ENCODE measurements at places on chromosomes 4 and X.

DNA sequence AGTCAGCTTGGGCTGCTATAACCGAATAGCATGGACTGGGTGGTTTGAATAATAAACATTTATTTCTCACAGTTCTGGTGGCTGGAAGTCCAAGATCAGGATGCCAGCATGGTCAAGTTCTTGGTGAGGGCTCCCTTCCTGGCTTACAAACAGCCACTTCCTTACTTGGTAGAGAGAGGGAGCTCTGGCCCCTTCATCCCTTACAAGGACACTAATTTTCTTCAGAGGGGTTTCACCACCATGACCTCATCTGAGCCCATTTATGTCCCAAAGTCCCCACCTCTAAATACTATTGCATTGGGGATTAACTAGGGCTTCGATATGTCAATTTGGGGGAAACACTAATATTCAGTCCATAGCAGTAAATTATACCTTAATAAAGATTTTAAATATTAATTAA is 61.8 kb downstream of the CLNK start:
- no peak for DNase-seq

DNA sequence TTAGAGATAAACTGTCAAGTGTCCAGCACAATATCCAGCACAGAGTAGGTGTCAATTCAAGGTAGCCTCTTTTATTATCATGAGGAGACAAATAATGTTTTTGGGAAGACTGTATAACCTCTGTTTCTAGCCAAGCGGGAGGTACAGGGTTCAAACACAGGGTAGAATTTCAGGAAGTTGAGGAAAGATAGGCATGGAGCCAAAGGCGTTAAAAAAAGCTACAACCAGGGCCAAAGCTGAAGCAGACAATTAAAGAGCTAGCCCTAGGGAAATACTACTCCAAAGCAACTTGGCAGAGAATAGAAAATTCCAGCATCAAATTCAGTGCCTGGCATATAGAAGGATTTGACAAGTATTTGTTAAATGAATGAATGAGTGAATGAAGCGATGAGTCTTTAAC is 40.0 kb upstream of the CASK start:
- no peak for DNase-seq

- DNase-seq = no peak
These were observed 22.2 kb downstream of the JADE1 start for GRCh38 chr4:128831531-128832242.

DNA sequence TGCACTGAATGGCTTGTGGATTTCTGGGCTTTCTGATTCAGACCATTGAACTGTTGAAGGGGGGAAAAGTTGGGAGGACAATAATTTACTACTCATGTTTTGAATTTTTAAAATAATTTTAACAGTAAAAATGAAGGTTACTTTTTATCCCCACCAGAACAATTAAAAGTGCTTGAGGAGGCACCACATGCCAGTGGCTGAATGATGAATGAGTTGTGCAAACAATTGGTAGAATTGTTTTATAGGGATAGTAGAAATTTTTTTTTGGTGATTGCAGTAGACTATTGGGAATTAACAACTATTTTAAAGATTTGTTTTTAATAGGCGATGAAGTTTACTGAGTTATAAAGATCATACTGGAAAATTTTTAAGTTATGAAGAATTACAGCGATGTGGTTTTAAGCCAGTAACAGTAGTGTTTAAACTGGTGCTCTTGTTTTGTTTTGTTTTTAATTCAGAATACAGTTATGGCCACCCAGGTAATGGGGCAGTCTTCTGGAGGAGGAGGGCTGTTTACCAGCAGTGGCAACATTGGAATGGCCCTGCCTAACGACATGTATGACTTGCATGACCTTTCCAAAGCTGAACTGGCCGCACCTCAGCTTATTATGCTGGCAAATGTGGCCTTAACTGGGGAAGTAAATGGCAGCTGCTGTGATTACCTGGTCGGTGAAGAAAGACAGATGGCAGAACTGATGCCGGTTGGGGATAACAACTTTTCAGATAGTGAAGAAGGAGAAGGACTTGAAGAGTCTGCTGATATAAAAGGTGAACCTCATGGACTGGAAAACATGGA is 2.7 kb downstream of the REST start:
- DNase-seq = no peak

GRCh38 chr4:77834403-77834802 is 15.2 kb upstream of the CNOT6L start:
- DNase-seq = no peak

DNA sequence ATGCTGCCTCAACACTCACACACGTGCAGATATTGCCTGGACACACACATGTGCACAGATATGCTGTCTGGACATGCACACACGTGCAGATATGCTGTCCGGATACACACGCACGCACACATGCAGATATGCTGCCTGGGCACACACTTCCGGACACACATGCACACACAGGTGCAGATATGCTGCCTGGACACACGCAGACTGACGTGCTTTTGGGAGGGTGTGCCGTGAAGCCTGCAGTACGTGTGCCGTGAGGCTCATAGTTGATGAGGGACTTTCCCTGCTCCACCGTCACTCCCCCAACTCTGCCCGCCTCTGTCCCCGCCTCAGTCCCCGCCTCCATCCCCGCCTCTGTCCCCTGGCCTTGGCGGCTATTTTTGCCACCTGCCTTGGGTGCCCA is 14.7 kb downstream of the FGFRL1 start:
- no peak for DNase-seq

DNA sequence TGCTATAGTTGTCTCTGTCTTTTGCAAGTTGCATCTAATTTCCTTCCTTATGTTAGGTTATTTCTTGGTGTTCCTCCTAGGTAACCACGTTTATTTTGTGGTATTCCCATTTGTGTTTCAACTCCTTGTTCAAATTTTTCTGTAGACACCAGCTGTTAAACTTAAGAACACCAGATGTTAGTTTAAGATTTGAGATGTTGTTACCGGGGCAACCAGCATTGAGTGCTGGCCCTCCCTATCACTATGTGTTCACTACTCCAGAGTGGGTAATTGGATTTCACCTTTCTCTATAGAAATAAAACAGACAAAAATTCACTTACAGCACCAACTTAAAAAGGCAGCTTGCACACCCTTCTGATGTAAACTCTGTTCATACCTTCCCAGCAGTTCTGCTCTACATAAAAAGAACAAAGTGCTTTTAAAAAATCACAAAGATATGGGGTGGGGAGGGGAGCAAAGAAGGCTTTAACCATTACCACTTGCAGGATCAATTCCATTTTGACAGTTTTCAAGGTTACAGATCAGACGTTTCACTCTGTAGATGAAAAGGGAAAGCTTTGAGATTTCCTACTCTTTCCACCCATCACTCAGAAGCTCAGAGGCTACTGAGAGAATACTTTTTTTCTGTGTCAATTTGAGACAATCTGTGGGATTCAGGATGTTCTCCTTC is 82.9 kb downstream of the DKK2 start:
- DNase-seq = no peak

DNA sequence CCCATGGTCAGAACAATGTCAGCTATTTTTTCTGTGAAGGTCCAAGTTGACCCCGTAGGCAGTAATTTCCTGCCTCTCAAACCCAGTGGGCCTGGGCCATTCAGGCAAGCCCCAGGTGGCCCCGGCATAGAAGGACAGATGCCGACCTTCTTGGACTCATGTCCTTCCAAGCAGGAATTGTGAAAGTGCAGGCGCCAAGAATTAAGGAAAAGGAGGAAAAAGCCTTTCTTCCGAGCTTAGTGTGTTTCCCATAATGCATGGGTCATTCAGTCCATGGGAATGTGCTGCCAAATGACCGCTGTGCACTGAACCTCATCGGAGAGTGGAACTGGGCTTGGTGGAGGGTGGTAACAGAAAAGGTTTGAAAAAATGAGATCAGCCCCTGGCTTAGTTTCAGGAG is 196.5 kb upstream of the HS3ST1 start:
- no peak for DNase-seq

GRCh38 chr4:1738410-1738809 is 17.1 kb downstream of the TACC3 start:
- no peak for DNase-seq

- no peak for DNase-seq
These were observed 138.4 kb downstream of the CBR4 start for GRCh38 chr4:168871632-168872031.

DNA sequence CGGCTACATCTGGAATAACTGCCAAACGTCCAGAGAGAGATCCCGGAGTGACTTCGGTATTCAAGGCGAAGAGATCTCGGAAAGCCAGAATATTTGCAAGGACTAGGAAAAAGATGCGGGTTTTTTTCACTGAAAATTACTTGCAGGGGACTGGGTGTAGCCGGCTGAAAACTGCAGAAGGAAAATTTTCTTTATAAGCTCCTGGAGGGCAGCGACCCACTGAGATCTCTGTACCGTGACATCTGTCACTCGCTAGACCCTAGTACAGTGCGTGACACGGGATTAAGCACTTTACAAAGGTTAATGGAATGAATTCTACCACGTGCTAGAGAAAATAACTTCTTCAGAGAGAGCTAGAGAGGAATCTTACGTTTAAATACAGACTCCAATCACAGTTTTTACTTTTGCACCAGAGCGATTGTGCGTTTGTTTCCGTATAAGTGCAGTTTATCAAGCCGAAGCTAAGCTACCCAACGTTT is 1.1 kb upstream of the LCORL start:
- DNase-seq = no peak

- DNase-seq = no peak
These were observed 292.7 kb downstream of the GPAT3 start for GRCh38 chr4:83828601-83829000.

GRCh38 chr4:76036855-76037254 is 985 bp upstream of the CXCL11 start:
- no peak for DNase-seq

- DNase-seq = no peak
These were observed 49.9 kb downstream of the ADGRA3 start for GRCh38 chr4:22465996-22466395.

- no peak for DNase-seq
These were observed 19.6 kb upstream of the MSANTD1 start for GRCh38 chr4:3229328-3229727.

- DNase-seq = no peak
These were observed 25.5 kb downstream of the INTS12 start for GRCh38 chr4:105683038-105683437.

DNA sequence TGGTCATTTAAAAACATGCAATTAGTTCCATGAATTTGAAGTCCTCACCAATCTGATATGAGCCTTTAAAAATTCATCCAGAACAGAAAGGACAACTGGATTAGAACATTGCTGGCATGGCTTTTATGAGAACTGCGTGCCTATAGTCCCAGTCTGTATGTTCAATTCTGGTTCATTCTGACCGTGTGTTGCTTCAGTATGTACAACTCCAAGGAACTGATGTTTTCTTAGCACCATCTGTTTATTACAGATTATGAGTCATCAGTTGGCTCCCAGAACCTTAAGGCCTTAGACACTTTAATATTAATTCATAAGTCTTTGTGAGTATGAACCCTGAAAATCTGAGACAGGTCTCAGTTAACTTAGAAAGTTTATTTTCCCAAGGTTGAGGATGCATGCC is 115.0 kb downstream of the CEP44 start:
- no peak for DNase-seq

- DNase-seq = no peak
These were observed 42.2 kb downstream of the CASK start for GRCh38 chrX:41881166-41881565.

GRCh38 chr4:41038304-41038703 is 176.0 kb downstream of the APBB2 start:
- no peak for DNase-seq

DNA sequence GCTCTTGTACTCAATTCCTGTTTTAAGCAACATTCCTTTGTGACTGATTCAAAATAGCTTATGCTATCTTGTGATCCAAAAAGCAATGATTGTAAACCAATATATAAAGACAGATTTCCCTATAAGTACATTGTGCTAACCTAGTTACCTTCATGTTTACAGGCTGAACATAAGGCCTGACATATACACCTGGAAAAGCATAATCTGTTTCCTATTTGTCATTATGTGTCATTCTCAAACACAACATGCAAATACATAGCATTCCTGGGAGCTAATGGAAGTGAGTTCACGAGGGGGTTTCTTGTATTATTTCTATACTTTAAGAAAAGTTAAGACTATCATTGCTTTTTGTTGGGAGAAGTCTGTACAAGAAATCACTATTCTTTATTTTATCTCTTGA is 638.1 kb upstream of the AGA start:
- no peak for DNase-seq

GRCh38 chrX:38225093-38225492 is 4.4 kb upstream of the SRPX start:
- no peak for DNase-seq

- DNase-seq = no peak
These were observed 135.9 kb downstream of the GATB start for GRCh38 chr4:151624626-151625565.

- no peak for DNase-seq
These were observed 134.7 kb downstream of the LHFPL1 start for GRCh38 chrX:112545051-112545450.

DNA sequence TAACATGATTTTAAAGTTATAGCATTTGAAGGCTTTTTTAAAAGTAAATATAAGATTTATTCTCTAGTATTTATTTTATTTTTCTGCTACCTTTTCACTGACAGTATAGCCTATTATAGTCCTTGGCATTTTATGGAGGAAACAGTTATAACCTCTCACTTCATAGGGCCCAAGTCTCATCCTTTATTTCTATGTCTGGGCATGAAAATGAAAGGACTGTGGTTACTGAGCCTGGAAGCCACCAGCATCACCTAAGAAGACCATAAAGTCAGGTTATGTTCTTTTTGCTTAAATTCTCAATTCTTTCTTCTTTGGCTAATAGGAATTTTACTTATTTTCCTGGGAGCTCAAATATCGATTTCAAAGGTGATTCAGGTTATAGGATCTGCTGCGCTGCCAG is 494.7 kb upstream of the TECRL start:
- DNase-seq = no peak

GRCh38 chr4:6372649-6373525 is 99.5 kb downstream of the PPP2R2C start:
- no peak for DNase-seq

DNA sequence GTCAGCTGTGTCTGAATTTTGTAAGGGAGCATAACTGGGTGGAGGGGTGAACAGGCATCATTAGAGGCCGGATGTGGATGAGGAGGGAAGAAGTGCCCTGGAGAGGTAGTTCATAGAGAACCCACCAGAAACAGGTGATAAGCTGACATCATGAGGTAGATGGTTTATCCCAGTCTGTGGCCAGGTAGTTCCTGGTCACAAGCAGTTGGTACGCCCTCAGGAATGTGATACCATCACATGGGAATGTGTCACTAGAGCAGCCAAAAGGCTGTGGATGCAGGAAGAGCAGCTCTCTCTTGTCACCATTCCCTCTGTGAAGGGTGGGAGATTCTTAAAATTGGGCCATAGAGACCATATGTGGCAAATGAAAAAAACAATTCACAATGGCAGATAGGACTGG is 21.9 kb downstream of the MSN start:
- DNase-seq = no peak

DNA sequence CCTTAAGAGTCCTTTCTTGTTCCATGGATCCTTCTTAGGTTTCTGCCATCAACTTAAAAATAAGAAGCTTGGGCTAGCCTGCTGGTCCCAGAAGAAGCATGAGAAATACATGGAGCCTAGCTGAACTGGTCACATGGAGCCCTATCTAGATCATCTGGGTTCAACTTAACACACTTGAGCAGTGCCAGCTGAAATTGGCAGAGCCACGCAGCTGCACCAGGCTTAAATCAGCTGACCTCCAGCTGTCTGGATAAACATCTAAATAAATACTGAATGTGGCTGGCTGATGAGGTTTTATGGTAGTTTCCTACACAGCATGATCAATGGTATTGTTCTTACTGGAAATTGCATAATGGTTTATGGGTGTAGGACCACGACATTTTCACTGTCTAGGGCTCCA is 598.4 kb upstream of the FAM241A start:
- DNase-seq = no peak
